ENCODE measurements at places on chromosomes 7 and 10.

DNA sequence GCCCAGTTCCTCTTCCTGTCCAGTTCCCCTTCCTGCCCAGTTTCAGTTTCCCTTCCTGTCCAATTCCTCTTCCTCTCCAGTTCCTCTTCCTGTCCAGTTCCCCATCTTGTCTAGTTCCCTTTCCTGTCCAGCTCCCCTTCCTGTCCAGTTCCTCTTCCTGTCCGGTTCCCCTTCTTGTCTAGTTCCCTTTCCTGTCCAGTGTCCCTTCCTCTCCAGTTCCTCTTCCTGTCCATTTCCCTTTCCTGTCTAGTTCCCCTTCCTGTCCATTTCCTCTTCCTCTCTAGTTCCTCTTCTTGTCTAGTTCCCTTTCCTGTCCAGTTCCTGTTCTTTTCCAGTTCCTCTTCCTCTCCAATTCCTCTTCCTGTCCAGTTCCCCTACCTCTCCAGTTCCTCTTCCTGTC, 68.1 kb upstream of the ADCY1 start:
- DNase-seq = no peak

DNA sequence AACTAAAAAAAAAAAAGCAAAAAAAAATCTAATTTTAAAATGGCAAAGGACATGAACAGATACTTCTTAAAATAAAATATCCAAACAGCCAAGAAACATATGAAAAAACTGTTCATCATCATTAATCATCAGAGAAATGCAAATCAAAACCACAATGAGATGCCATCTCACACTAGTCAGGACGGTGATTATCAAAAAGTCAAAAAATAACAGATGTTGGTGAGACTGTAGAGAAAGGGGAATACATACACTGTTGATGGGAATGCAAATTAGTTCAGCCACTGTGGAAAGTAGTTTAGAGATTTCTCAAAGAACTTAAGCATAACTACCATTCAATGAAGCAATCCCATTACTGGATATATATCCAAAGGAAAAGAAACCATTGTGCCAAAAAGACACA, 30.2 kb downstream of the COBL start:
- DNase-seq = no peak

DNA sequence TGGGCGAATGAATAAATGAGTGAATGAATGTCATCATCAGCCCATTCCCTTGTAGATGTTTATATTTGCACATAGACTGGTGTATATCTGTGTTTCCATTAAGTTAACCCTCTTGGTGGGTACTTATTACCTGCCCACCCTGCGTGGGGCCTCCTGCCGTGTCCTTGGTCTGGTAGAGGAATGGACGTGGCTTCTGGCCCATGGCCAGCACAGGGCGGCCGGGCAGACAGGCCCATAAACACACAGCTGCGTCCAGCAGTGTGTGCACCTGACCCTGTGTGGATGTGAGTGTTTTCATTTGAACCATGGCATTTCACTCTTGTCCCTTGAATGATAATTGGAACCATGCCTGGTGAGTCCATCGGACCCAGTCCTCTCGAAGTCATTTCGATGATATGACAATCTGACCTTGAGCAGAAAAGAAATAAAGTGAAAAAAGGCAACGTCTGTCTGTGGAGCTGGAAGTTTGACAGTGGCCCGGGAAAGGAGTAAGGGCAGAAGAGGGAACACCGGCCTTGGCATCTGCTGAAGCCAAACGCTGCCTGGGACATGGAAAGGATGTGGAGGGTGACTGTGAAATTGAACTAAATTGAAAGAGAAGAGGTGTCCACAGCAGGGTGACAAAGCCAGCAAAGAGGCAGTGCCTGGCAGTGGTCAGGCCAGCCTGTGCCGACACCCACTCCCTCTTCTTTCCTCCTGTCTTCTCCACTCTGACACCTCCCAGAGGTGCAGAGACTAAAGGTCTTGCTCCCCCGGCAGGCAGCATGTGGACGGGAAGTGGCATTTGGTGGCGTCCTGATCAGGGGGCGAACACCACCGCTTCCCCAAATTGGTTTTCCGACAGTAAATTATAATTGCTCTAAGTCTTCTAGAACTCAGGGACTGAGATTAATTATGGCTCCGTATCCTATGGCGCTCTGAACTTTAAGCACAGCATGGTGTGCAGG, 199.0 kb upstream of the ZMIZ1 start:
- no peak for DNase-seq

DNA sequence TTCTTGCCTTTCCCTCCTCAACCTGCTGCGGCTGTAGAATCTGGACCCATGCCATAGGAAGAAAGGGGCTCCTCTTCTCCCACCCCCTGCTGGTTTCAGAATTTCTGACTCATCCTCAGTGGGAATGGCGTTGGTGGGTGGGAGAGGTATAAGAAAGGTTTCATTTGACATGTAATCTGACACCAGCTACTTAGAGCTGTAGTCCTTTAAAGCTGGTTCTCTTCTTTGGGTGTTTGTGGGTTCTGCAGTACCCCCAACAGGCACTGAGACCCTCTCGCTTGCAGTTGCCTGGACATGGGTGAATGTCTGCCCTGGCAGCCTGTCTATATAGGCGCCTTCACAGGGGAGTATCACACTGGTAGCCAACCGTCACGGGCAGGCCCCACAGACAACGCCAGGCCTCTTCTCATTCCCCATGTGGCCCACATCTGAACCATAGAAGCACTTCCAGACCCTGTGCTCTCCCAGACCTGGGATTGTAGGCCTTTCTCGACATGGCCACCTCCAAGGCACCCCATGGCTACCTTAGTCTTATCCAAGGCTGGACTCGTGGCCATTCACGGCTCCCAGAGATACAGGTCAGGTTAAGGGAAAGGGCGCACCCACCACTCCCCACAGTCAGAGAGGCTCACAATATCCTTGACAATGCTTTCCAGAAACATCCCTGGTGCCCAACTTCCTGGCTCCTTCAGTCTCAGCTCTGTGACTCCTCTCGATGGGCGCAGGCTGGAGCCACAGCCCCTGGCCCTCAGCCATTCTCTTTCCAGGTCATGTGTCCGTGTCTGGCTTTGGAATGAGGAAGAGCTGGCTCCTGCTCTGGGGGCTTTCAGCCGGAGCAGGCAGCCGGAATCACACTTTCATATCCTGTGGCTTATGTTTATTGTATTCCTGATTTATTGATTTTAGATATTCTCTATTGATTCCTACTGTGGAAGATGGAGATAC, 17.5 kb downstream of the ZNF862 start:
- no peak for DNase-seq

DNA sequence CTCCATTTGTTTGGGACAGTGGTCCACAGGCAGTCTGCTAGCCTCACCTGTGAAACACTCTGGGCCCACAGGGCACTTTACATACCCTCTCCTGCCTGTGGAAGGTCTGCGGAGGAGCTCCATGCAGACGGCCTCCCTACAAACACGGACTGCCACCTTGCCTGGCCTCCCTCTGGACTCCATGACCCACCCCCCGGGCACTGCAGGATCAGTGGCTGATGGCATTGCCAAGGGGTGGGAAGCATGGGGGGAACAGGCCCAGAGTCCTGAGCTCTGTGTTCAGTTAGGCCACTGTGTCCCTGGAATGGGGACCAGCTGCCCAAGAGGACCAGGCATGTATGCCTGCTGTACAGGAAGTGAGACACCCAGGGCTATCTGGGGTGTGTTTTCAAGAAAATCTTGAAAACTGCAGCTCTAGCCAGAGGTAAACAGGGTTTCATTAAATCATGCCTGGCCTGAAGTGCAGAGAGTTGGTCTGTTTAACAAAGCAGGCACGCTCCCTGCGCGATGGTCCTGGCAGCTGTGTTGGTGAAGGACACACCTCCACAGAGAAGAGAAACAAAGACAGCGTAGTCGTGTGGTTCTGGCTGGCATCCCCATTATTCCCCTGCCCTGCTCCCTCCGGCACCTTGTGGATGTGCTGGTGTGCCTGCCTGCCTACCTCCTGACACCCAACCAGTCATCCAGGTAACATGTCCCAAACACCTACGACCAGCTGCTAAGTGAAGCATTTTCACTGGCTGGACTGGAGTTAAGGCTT, 470.8 kb upstream of the ZMIZ1 start:
- DNase-seq = no peak

GRCh38 chr10:50275650-50276235, 24.4 kb upstream of the ASAH2 start:
- DNase-seq = no peak

DNA sequence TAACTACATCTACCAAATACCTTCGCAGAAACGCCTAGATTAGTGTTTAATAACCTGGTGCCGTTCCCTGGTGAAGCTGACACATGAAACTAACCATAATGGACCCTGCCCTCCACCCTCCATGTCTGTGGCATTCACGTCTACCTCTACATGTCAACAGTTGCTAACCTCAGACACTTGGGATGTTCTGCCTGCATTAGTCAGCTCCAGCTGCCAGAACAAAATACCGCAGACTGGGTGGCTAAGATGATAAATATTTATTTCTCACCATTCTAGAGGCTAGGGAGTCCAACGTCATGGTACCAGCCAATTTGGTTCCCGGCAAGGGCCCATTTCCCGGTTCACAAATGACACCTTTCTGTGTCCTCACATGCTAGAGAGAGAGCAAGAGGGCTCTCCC, 118.5 kb upstream of the CHST15 start:
- DNase-seq = no peak

GRCh38 chr7:28996836-28997235, 38.7 kb upstream of the TRIL start:
- no peak for DNase-seq

DNA sequence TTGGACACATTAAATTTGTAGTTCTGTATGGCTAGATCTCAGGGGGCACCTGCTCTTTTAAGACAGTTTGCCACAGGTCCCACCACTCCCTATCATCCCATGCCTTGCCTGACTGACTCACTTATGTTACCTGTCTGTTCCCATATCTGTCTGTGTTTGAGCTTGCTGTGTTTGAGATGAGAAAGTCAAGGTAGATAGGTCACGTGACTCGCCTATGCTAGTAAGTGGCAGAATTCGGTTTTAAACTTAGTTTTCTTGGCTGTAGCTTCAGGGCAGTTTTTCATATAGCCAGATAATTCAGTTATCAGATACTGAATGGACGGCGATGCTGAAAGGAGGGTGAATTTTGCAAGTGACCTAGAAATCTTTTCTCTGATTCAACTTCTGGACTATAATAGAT, 348.4 kb downstream of the RPS24 start:
- DNase-seq = no peak

DNA sequence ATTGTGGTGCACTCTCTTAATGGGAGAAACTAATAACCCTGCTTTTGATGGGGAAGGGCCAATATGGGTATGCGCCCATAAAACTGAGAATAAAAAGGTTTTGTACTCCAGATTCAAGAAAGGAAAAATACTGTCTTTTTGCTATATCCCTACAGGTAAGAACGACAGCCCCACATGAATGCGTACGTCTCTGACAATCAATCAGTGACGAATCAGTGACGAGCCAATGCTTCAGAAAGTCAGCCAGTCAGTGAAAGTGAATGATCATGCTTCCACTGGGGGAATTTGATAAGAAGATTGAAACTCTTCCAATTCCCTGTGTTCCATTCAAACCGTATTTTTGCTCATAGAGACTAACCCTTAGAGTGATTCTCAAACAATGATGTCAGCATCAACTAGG, 26.3 kb downstream of the ARL5B start:
- DNase-seq = no peak
